ENCODE measurements at places on chromosomes 7 and 10.

GRCh38 chr7:149004405-149005370 lies 23.6 kb downstream of the PDIA4 start:
- DNase-seq: no peak

DNA sequence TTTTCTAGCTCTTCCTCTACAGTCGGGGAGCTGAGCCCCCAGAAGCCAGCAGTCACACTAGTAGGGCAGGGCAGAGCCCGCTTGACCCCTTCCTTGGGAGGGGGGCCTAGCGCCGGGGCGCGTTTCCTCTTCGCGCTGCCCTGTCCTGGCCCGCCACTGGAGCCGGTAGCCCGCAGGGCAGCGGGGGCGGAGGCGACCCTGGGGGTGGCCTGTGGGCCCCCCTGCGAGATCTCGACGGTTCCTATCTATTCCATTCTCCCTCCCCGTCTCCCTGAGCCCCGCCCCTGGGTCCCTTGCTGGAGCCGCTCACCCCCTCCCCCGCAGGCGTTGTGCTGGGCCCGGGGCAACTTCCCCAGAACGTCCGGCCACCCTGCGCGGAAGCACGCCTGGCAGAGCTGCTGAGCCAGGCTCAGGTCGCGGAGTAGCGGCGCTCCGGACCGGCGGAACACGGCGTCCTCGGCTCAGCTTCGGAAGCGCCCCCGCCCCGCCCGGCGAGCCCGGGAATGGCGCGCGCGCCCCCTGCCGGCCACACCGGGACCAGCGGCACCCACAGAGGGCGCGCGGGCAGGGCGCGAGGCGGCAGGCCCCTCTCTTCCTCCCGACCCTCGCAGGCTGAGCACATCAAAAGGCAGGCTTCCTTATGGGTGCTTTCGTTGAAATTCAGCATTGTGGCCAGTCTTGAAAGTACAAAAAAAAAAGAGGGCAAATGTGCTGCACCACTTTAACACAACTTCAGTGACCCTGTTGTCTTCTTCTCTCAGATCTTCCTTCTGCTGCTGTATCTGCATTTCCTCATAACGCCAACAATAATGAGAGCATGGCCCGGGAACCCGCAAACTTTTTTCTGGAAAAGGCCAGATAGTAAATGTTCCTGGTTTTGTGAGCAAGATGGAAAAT lies 327.6 kb downstream of the TNS3 start:
- peak; percentile 88 for DNase-seq

- DNase-seq: no peak
These were observed 95.6 kb downstream of the GPR26 start for GRCh38 chr10:123761666-123762230.

GRCh38 chr10:116761883-116762282 lies 19.5 kb upstream of the HSPA12A start:
- DNase-seq: no peak

DNA sequence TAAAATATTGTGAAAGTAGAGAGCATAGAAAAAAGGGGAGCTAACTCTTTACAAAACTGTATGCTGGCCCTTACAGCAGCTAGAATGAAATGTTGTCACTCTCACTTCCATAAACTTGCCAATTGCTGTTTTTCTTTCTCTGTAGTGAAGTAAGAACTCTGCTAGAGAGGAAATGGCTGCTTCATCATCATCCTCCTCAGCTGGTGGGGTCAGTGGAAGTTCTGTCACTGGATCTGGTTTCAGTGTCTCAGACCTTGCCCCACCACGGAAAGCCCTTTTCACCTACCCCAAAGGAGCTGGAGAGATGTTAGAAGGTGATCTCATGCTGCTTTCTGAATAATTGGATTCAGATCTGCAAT lies 7.6 kb upstream of the ASCC1 start:
- no peak for DNase-seq

DNA sequence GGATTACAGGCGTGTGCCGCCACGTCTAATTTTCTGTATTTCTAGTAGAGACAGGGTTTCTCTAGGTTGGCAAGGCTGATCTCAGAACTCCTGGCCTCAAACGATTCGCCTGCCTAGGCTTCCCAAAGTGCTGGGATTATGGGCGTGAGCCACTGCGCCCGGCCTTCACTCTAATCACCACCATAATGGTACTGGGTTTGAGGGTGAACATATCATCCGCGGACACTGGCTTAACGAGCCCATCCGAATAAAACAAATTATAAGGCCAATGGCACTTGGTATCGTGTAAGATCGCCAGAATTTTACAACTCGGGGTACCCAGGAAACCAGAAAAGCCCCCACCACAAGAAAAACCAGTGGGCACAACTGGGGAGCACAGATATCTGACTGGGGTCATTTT lies 580 bp downstream of the FAM200A start:
- peak; percentile 24 for DNase-seq

DNA sequence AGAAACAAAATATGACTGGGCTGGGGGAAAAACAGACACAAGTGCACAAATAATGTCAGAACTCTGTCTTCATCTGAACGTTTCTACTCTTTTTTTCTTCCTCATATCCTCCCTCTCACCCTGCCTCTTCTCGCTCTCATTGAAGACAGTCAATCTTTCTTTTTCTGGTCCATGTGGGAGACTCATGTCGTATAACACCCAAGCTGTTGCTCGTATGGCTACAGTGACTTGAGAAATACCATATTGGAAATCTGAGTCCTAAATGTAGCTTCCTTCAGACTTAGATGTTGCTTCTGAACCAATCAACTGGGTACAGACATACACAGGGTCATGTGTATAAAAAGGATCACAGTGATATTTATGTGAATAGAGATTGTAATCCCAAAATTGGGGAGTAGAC lies 579.8 kb upstream of the CELF2 start:
- no peak for DNase-seq

GRCh38 chr7:18693816-18694215 lies 198.3 kb downstream of the HDAC9 start:
- no peak for DNase-seq

DNA sequence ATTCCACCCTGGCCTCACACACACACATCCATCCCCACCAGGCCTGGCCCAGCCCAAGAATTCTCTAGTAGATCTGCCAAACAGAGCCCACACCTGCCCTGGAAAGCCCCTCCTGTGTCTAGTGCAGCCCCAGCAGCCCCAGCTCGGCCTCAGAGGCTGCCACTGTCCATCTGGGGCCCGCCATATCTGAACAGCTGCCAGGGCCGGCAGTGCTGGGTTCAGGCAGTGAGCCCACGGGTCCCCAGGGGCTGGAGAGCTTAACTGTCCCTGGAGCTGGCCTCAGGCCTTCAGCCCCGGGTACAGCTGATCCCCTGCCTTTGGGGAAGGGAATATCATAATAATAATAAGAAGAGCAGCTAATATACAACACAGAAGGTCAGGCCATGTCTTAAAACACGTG lies 574 bp downstream of the MYL10 start:
- no peak for DNase-seq

DNA sequence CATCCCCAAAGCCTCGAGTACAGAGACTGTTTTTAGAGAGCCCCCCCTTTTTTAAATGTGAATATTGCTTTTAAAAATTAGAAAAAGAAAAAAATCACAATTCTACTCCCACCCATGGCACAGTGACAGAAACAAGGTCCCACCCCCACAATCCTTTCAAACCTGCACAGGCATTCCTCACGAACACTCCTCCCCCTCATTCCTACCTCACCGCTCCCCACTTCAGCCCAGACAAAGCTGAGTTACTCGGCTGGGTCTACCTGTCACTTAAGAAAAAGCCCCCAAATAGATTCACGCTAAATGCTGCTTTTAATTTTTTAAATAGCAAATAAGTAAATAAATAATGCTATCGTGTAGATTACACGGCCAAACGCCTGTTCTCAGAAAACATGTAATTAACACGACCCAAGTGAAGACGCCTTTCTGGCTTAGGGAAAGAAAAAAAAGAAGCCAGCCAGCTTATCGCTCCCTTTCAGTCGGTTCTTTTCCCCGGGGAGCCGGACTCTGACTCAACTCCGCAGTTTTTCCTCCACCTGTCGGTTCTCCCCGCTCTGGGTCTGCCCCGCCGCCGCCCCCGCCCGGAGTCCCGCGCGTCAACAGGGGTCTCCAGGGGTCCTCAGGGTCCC lies 739 bp downstream of the MPP7 start:
- DNase-seq: no peak

- DNase-seq: no peak
These were observed 26.5 kb upstream of the PPP1R3A start for GRCh38 chr7:113945018-113945938.

GRCh38 chr10:71132321-71132810 lies 80.0 kb upstream of the UNC5B start:
- peak; percentile 8 for DNase-seq

All from GM10248 (cell line).